Astrocyte of the spinal cord (primary cell): ENCODE measurements at places on chromosomes 4 and X.
A peak's percentile ranks its signal among the peaks of the same experiment; 100 is the strongest.

- DNase-seq: no peak
Measured at GRCh38 chrX:39931529-39932282, 166.1 kb downstream of the BCOR start.

- DNase-seq: peak; percentile 63
Measured at GRCh38 chrX:112642349-112642748, 37.4 kb downstream of the LHFPL1 start.

DNA sequence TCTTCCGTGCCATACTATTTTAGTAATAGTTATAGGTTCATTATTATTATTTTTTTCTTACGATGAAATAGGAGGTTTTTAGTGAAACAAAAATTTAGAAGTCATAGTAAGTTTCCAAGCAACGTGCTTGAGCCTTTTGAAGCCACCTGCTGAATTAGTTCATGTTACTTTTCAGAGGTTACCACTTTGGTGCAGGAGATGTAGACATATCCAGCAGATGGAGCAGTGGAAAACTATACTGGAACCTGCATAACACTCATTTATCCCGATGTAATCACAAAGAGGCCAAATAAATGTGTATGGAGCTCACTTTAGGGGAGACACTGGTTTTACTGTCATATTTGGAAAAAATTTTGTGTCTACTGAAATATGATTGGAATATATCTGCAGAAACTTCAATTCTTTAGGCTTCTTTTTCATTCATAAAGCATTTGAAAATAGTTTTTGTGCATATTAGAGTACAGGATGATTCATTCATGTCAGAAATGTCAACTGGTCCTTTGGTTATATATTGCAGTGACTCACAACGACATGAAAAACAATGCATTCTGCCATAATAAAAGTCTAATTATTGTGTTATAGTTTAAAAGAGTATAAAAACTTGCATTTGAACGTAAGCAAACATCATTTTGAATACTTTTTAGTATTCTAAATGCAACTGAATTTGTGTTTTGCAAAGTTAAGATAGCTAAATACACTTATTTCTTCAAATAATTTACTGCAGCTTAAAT is 2182.9 kb upstream of the TENM3 start:
- DNase-seq: peak; percentile 52

DNA sequence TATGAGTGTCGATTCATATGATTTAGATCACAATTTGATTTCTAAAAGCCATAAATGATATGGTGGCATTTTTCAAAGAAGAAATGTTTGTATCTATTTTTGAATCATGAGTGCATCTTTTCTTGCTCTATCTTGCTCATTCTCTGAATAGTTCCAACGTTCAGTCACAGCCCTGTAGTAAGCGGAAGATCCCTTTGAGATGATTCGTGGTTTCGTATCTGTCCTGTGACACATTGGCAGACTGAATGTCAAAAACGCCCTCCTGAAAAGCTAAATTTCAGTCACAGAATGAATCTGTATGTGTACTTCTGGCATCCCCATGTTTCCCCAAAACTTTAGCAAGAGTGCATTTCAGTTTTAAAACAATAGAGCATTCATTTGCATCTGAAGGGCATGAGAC is 1066.9 kb upstream of the TENM3 start:
- DNase-seq: no peak

GRCh38 chr4:1196421-1197183 is 24.2 kb upstream of the SPON2 start:
- no peak for DNase-seq

GRCh38 chr4:159484864-159485263 is 382.0 kb downstream of the RAPGEF2 start:
- DNase-seq: no peak

DNA sequence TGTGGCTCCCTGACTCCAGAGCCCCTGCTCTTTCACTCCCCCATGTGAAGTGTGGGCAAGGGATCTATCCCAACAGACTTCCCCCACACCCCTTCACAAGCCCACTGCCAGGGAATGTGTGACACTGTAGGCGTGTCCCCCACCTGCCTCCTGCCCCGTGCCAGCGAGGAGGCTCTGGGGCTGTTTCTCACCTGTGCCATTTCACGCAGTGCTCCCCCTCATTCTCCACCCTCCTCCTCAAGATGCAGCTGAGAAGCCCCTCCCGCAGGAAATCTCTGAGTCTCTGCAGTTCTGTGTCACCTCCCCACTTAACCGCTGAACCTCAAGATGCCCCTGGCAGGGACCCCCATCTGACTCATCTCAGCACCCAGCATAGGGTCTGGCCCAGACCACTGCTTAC is 5.4 kb downstream of the MAN2B2 start:
- no peak for DNase-seq

- DNase-seq: no peak
Measured at GRCh38 chr4:26321373-26322221, 783 bp downstream of the RBPJ start.

DNA sequence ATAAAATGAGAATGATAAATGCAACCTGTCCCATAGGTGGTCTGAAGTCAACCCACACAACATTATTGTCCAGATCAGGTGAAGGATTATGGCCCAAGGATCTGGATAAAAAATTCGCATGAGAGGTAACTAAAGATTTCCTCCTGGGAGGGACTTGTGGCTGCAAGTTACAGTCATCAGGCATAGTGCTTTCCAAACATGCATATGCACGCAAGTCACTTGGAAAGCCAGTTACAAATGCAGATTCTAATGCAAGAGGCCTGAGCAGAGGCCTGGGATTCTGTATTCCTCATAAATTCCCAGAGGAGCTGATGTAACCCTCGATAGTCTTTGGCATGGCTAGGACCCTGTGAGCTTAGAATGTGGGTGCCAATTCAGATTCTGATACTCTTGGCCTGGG is 21.1 kb downstream of the HS3ST1 start:
- DNase-seq: no peak

GRCh38 chr4:185165605-185166063 is 22.6 kb downstream of the SLC25A4 start:
- DNase-seq: peak; percentile 87
